SIG-M5 (cell line): ENCODE measurements at places on chromosomes 7 and 10.

DNA sequence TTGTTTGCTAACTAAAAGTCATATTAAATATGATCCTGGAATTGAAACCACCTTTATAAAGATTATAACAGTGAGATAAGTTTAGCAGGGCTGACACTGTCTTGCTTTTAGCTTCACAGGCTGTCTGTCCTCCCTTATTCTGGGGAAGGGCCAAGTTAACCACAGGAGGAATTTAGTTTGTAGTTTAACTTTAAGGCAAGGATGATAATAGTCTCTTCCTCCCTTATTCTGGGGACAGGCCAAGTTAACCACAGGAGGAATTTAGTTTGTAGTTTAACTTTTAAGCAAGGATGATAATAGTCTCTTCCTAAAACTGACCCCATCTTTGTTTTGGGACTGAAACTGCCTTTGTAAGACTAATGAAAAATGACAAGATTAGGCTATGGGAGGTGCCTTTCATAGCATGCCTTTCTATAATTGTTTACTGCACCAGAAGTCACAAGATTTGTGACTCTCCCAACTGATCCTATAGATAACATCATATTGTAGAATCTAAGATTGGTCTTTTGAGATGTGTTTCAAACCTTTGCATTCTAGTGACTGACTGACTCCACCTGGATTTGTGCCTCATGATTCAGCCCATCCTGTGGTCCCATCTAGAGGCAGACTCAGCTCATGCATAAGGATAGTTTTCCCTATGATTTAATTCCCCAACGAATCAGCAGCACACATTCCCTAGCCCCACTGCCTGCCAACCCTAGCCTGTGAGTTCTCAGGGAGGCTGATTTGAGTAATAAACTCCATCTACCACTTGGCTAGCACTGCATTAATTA is 212.0 kb downstream of the MAGI2 start:
- DNase-seq = no peak

DNA sequence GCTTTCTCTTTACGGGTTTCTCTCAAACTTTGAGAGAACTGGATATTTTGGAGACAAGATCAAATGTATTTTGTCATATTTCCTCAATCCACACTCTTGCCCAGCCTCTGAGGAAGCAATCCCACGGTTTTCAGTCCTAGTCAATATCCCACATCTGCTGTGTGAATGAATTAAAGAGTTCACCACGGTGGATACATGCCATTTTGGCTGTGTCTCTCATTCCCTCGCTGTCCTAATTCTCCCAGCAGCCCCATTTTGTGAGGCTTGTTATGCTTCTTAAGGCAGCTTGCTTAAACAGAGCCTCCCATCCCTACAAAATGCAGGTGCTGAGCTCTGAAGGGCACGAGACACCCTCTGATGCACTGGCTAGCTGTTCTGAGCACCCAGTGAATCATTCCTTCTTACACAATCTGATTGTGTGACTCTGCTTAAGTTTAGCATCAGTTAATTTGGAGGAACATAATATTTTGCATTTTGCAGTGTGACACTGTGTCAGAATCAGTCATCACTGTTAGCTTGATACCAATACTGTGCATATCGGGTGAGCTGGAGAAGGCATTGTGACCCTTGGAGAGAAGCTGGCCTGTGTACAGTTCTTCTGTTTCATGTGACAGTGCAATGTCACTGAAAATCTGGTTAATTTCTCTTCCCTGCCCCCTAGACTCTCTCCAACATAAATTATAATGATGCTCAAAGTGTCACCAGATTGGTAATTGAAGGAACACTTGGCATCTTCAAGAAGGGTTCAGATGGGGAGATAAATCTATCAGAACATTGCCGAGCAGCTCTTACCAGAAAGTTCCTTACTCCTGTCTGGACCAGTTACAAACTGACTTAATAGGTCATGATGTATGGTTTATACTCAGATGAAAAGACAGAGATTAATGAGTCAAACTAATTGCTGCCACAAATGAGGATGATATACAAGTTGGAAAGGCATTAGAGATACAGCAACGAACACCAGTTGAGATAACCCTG is 103.7 kb upstream of the AOAH start:
- DNase-seq = no peak

GRCh38 chr10:62457598-62457997 is 83.4 kb downstream of the ZNF365 start:
- DNase-seq = no peak

- no peak for DNase-seq
Measured at GRCh38 chr10:84876116-84876999, 548.0 kb downstream of the CCSER2 start.

GRCh38 chr10:98300526-98301229 is 32.7 kb upstream of the LOXL4 start:
- DNase-seq = no peak

DNA sequence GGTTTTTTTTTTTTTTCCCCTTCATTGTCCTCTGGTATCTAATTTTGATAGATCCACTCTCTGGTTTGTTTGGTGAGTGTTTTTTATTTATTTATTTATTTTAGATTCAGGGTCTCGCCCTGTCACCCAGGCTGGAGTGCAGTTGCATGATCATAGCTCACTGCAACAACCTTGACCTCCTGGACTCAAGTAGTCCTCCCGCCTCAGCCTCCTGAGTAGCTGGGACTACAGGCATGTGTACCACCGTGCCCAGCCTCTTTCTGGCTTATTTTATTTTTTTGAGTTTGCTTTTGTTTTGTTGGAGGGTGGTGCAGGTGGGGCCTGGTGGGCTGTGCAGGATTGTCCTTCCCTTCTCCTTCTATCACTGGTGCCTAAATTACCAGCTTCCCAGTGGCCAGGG is 187.2 kb upstream of the SH2B2 start:
- DNase-seq = no peak

GRCh38 chr10:15515202-15515601 is 144.1 kb upstream of the FAM171A1 start:
- DNase-seq = no peak

GRCh38 chr7:27025270-27025669 is 70.5 kb downstream of the HOXA1 start:
- DNase-seq = no peak

DNA sequence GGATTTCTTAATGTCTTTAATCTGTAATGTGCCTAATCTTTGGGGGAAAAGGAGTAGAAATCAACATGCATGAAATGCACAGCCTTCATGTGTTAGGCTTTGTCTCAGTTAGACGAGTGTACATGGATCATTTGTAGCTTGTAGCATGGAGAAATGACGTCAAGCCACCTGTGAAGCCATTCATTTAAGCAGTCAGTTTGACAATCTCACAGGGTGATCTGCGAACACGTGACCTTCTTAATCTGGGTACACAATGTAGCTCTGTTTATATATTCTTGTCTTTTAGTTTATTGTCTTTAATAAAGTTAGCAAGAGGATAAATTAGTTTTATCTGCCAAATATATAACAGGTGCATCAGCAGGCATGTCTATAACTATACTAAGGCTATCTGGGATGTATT is 351.9 kb upstream of the LRGUK start:
- no peak for DNase-seq

DNA sequence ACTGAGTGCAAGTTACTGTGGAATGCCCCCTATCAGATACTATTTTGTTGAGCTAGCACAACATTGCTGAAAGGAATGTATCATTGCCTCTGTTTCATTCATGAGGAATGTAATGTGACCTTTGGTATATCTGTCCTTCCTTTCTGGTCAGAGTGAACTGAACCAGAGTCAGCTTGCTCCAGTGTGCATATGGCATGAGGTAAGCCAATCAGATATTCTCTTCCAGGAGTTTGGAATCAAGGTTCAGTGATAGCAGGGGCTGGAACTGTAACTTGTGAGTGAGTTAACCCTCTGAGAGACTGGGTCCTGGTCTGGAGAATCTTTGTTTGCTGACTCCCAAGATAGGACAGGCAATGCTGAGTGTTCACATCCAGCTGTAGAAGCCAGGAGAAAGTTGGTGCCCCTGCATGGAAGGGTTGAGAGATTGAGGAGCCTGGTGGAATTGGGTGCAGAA is 45.3 kb upstream of the OSBPL3 start:
- no peak for DNase-seq

DNA sequence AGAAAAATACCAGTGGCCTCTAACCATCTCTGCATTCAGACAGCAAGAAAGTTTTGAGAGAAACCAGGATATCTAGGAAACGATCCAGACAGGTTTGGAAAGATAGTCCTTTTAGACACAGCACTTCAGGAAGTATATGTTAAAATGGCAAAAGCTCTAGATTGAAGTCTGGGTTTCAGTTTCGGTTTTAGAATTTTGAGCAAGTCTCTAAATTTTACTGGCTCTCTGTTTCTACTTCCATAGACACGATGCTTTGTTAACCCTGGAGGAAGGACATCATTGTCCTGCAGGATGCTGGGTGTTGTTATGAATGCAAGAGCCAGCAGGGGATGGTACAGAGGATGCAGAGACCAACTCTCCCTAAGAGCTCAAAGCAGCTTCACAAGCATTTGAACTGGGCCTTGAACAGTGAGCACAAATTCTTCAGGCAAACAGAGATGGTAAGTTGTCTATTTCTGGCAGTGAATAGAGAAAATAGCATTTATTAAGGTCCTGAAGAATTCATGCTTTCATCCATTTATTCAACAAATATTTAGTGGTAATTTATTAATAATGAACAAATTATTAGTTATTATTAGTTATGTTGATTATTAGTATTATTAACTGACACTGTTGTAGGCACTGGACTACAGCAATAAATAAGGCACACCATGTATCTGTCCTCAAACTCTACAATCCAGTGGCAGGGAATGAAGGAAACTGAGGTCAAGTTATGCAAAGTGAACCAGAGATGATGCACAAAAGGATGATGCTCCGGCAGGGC is 152.7 kb upstream of the NRP1 start:
- no peak for DNase-seq

DNA sequence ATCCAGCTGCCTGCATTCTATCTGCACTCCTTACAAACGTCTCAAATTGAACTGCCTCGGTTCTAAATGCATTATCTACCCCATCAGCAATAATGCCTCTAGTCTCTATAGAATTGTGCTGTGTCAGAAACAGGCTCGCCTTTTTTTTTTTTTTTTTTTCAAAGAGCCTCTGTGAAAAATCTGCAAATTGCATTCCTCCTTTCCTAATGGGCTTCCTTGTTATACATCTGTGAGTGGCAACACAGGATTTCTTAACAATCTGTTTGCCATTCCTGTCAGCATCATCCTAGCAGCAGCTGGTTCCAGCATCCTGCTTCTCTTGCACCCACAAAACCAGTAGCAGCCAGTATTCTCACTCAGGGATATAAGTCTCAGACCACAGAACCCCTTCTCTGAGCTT is 413.5 kb upstream of the SEMA3D start:
- no peak for DNase-seq

DNA sequence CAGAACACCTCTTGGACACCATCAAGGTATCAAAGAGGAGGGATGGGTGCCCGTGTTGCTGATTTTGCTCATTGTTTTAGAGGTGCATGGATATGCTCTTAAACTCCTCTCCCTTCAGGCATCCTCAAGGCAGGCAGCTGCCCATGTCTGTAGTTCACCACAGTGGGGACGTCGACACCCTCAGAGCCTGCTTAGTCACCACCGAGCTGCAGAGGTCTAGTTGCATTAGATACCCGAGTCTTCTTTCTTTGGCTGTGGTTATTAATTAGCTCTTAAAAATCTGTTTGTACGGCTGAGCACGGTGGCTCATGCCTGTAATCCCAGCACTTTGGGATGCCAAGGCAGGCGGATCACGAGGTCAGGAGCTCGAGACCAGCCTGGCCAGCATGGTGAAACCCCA is 24.7 kb upstream of the TSPAN13 start:
- DNase-seq = no peak

DNA sequence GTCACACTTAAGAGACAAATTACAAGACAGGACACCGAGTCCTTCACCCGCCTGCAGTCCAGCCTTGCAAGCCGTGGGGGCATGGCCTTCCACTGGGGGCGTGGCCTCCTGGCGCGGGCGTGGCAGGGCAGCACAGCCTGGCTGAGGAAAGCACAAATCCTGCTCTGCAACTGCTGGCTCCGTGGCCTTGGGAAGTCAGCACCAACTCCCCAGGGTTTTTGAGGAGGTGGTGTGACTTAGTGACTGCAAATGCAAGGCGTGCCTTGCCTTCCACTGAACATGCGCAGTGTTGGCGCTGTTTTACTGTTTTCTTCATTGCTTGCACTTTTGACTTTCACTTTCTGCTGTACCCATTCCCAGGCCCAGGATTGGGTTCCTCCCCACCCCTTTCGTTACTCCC is 12.9 kb upstream of the BMS1 start:
- no peak for DNase-seq

GRCh38 chr7:14988941-14989340 is 86.4 kb upstream of the DGKB start:
- no peak for DNase-seq

DNA sequence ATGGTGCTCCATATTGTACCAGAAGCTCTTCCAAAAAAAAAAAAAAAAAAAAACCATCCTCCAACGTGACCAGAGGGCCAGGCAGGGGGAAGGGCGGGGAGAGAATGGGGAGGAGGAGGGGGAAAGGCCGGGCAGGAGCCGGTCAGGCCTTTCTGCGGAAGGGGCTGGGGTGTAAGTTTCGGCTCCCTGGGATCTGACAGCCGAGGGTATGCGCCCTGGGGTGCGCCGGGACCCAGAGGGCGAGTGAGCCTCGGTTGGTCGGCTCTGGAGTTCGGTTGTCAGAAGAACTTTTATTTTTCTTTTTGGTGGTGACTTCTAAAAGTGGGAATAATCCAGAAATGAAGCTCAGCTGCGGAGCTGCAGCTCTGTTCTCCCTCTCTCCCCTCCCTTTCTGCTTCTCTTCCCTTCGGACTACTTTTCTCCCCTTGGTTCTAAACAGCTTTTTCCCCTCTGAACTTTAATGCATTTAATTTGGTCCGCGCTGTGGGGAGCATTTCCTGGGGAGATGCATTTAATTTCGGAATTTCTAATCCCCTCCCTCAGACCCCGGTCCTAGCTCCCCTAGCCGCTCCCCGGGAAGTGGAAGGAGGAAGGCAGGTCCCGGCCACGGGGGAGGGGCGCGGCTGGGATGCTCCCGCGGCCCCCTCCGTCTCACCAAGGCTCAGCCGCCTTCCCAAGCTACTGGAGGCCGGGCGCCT is 3.9 kb upstream of the PAX2 start:
- no peak for DNase-seq

DNA sequence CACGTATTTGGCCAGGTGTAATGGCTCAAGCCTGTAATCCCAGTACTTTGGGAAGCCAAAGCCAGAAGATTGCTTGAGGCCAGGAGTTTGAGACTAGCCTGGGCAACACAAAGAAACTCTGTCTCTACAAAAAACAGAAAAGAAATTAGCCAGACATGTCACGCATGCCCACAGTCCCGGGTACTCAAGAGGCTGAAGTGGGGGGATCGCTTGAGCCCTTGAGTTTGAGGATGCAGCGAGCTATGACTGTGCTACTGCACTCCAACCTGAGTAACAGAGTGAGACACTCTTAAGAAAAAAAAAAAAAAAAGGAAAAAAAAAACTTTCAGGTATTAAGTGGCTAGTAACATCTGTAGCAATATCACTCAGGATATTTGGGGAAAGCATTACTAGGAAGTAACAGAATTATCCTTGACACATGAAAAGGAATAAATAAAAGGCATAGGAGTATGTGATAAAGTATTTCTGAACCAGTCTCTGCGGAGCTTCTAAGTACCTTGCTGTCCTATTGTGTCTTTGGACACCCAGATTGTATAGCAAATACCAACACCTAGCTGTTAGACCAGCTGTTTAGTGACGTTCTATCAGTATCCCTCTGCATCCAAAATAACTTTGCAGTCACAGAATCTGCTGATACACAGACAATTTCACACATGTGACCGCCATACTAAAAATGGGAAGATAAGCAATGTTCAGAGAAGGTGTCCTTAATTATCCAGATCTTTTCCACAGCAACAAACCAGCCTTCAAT is 74.4 kb downstream of the CYTH3 start:
- no peak for DNase-seq

- no peak for DNase-seq
Measured at GRCh38 chr7:31033674-31034300, 18.3 kb upstream of the ADCYAP1R1 start.

GRCh38 chr10:110914431-110914830 is 4.5 kb downstream of the BBIP1 start:
- no peak for DNase-seq
